NCI-H82 (cell line): ENCODE measurements at places on chromosomes 13 and 19.

DNA sequence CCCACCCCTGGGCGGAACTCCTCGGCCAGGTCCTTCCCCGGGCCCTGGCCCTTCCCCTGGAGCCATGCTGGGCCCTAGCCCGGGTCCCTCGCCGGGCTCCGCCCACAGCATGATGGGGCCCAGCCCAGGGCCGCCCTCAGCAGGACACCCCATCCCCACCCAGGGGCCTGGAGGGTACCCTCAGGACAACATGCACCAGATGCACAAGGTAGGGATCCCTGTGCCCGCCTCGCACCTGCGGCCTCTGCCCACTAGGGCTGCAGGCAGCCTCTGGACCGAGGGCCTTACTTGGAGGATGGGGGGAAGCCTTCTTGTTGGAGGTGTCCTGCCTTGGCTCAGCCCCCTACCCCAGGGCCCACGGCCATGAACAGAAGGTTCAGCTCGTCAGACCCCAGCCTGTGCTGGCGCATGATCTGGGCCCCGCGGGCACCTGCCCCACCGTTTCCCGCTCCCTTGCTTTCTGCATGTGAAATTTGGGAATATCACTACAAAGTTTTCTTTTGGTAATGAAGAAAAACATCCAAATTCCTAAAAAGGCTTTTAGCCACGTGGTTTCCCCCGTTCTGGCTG, 23.4 kb downstream of the SMARCA4 start:
- DNase-seq = no peak

GRCh38 chr19:8705742-8706141, 7.1 kb upstream of the ACTL9 start:
- no peak for DNase-seq

DNA sequence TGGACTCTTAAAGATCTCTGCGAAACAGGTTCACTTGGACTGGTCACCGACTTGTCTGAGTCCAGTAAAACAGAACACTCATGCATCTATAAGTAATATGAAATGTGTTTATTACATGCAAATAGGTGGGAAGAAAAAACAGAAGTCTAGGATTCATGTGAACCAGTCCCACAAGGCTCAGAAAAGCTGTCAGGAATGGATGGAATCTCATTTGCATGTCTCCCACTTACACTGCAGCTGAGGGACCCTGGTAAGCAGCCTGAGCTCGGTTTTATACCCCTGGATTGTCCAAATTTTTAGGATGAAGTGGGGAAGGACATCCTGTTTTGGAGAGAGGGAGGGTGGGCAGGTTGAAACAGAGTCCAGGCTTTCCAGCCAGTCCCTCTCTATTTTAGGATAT, 1545.1 kb upstream of the PCDH20 start:
- DNase-seq = no peak

DNA sequence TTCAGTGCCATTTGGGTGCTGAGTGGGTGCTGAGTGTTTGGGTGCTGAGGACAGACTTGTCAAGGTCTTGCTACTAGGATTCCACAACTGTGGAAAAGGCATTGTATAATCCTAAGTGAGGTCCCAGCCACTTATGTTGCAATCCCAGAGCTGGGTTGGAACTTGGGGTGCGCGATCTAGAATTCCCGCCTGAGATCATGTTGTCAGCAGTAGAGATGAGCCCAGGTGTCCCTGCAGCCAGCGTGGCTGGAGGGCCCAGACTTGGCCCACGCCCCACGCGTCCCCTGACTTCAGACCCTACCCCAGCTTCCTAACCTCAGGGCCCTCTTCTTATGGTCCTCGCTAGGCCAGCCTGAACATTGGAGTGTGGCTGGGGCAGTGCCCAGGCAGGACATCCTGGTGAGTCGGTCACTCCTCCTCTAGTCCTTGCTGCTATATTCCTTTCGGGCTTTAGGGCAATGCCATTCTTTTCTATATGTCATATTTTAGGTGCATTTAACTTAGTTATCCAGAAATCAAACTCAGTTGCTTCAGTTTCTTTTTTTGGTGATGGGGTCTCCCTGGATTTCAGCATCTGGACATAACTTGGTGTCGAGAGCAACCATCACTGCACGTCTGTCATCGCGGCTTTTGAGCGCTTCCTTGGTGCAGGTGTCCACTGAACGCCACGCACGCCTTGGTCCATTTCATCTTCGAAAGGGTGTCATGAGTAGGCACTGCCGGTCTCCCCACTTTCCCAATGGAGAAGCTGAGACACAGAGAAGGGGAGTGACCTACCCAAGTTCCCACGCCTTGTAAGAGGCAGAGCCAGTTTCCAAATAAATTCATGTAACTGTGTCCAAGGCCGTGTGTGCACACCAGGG, 46.4 kb upstream of the F7 start:
- no peak for DNase-seq

GRCh38 chr19:16361926-16362325, 37.3 kb downstream of the KLF2 start:
- peak; percentile 92 for DNase-seq

- DNase-seq = peak; percentile 70
These were observed 81.7 kb upstream of the KLHL1 start for GRCh38 chr13:70189981-70190380.

DNA sequence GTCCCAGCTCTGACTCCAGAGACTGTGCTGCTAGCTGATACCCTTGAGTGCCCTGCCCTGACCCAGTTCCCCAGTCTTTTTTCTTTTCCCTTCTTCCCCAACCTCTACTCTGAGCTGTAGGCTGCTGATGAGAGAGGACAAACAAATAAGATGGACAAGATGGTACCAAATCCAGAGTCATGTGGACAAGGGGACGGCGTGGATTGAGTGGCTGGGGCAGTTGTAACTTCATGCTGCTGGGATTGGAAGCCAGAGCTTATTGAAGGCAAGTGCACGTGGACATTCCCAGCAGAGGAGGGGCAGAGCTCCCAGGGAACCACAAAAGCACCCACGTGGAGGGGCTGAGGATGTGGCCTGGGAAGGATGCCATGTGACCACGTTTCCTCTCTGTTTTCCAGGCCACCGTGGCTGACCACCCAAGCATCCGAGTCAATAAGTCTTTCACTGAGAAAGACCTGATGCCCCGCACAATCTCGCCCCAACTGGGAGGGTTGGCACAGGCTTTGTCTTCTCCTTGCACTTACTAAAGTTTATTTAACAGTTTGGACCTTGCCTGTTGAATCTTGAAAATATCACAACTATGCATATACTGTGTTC, 323.3 kb upstream of the ZNF507 start:
- no peak for DNase-seq
